ENCODE measurements at places on chromosomes 5 and 9.

DNA sequence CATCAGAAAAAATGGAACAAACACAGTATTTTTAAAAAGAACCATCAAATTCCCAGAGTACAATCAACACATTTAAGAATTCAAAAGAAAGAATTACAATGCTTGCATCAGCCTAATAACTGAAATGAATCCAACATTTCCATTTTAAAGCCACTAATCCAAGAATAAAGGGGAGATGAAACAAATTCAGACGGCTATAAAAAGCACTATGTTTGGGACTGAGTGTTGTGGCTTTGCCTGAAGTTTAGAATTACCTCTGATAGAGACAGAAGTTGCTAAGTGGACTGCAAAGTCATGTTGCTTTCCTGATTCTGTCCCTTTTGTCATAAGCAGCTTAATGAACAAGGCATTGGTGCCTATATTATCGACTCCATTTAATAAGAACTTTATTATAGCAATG lies 135.4 kb upstream of the RGMB start:
- DNase-seq: no peak

GRCh38 chr9:100084128-100084453 lies 14.7 kb downstream of the ERP44 start:
- no peak for DNase-seq

DNA sequence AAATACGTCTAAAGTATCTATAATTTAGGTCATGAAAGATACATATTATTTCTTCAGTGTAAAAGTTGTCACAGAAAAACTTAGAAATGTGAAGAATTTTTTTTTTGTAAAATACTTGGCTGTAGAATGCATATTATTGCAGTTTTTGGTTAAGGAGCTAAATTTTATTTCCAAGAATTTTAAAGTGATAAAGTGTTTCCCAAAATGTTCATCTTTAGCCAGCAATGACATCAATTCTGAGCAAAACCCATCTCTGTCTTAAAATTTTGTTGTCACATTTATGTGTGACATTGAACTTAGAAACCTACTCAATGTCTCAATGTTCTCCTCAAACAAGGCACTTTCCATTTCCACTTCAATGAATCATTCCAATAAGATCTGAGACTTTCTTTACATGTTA lies 47.8 kb upstream of the RPS23 start:
- DNase-seq: no peak

DNA sequence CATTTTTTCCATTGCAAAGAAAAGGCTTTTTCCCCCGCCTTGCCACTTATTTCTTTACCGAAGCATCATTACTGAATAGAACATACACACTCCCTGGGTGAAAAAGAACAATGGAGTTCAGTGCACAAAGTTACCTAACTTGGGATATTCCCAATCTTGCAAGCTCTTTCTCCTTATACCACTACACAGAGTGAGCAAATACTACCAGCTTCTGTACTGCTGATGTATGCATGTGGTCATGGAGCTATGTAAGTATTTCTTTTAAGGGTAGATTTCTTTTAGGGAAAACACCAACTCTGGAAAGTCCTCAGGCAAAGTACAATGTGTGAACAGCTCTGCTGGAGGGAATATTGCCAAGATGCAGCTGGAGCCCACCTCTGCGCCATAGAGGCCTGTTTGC lies 81.1 kb downstream of the AOPEP start:
- DNase-seq: no peak

DNA sequence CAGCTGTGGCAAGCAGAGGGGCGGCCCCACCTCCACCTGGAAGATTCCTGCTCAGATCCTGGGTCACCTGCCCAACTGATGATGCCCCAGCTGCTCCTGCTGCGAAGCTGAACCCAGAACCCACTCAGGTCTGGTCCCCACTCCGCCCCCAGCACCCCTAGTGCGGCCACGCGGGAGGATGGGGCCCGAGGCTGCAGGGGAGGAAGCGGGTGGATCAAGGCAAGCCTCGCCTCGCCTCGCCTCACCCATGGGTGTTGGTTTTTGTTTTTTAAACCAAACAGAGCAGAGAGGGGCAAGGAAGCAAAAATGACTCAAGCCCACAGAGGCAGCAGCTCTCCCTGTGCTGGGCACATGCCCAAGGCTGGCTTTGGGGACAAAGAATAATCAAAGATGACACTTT lies 23.2 kb downstream of the ABO start:
- DNase-seq: no peak

- DNase-seq: no peak
These were observed 38.9 kb upstream of the TIFAB start for GRCh38 chr5:135491038-135491551.

DNA sequence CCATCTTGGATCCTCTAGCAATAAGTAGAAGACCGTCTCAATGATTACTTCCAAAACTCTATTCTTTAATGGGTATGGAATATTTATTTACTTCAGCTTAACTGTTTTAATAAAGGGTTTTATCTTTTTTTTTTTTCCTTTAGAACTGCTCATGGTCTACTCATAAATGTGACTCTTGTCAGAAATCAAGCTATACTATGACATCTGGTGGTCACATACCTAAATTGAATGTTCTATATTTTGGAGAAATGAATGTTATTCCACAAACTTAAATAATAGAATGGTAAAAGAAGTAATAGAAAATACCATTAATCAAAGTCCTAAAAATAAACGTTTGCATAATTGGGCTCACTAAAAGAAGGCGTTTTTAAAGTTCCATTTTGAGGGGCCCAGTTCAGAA lies 131.2 kb upstream of the PLCXD3 start:
- no peak for DNase-seq

DNA sequence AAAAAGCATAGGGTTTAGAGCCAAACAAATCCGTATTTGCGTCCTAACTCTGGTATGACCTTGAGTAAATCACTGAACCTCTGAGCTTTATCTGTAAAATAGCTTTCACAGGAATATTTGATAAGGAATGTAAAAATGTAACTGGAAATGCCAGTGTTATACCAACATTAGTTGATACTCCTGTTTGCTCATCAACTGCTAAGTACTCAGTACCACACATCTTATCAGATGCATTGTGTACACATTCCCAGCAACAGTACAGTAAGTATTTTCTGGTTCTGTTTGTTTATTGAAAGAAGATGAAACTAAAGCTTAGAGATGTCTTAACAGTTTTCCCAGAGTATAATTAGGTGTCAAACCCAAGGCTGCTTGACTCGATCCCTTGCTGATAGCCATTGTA lies 21.5 kb downstream of the SNAPC3 start:
- no peak for DNase-seq

- DNase-seq: no peak
These were observed 96.9 kb downstream of the CWC27 start for GRCh38 chr5:64865662-64866061.

DNA sequence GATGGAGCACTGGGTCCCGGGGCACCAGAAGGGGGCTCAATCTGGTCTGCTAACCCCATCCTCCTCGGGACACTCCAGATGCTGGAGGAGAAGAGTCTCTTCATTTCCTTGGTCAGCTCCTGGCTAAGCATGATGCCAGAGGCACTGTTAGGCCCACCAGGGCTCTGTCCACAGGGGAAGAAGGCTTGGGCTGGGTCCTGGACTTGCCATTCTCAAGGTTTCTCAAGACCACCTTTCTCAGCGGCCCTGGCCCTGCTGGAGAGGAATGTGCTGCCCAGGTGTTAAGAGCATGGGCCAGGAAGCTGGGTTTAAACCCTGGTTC lies 7.9 kb downstream of the SH2D3C start:
- DNase-seq: no peak

DNA sequence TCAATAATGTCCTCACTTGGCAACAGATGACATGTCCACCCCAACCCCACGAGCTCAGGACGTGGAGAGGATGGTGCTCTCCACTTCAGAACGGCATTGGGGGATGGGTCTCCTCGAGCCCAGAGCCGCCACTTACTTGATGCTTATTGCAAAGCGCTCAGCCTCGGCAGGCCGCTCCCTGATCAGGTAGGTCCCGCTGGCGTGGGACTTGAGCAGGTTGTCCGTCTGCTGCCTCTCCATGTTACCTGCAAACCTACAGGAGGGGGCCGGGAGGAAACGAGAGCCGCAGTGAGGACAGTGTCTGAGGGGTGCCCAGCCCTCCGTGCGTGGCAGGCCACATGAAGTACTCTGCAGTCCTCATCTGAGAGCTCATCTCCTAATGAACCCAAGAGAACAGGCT lies 36.6 kb upstream of the SARDH start:
- no peak for DNase-seq

GRCh38 chr5:157137691-157138090 lies 5.0 kb downstream of the MED7 start:
- no peak for DNase-seq

- DNase-seq: no peak
These were observed 43.4 kb upstream of the EXOC3 start for GRCh38 chr5:399296-400281.

GRCh38 chr9:105320568-105320967 lies 76.1 kb downstream of the SLC44A1 start:
- DNase-seq: no peak

DNA sequence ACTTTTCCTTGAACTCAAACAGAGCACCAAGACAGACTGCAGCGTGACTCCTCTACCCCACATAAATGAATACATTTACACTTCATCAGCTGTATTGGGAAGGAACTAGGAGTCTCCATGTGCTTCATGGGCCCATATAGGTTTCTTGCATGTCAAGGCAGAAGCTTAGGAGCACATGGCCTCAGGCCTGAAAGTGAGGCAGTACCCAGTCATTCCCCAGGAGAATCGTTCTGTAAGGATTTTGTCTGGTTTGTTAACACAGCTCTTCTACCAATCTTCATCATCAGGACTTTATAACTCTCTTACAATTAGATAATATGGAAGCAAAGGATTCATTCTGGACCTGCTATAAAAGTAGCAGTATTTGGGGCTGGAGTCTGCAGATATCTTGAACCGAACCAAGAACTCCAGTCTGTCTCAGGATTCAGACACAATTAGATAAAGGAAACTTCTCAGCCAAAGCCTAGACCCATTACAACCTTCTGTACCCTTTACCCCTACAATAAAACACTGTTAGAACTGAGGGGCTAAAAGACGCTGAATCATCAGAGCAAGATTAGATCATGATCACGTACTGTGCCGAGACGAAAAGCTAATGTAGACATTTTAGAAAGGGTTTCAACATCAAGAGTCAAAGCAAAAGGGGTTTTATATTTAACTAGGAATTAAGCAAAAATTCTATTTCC lies 385.5 kb upstream of the SLC30A5 start:
- no peak for DNase-seq

DNA sequence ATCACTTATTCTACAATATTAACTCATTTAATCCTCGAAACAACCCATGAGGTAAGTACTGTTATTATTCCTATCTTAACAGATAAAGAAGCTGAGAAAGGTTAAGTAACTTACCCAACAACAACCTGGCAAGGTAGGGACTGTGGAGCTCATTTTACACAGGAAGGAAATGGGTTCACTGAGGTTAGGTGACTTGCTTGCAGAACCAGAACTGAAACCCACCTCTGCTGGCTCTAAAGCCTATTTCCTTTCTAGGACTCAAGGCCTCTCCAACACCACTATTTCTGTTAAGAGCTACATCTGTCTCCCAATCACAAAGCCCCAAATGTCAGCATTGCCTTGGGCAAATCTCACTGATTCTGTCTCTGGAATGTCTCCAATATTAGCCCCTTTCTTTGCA lies 38.9 kb upstream of the IFNK start:
- DNase-seq: no peak

DNA sequence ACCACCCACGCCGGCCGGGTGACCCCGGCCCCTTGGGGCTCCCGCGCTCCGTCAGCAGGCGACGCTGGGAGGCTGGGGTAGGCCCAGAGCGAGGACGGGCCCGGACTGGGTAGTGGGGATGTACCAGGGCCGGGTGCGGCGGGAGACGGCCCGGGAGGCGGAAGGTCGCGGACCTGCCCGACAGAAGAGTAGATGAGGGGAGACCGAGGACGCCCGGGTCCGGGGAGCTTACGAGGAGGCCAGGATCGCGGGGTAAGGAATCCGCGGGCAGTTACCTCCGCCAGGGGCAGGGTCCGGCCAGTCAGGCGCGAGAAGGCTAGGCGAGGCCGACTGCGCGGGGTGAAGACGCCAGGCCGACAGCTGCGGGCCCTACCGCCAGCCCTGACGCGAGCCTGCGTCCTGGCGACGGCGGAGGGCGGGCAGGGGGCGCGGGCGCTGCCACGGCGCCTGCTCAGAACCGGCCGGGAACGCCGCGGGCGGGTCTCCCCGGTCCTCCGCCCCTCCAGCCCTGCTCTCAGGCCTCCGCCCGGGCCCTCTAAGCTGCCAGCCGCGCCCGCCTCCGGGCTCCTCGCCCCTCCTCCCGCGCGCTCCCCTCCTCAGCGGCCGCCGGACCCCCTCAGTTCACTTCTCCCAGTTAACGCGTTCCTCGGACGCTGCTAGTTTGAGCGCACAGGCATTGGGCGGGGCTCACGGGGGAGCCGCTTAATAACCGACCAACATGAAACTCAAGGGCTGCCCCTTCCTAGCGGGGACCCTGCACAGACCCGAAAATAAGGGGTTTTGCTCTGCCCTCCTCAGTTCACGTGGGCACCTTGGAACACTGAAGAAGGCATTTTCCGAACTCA lies at the start of gene CPLANE1:
Gene CPLANE1 (minus strand): TSS at position 407 of the 845 bp plus-strand sequence. CDS start 1,678 bp downstream, outside the sequence.
- peak; percentile 84 for DNase-seq

GRCh38 chr5:126707080-126707479 lies 69.9 kb upstream of the LMNB1 start:
- no peak for DNase-seq

- no peak for DNase-seq
These were observed 39.9 kb downstream of the CRB2 start for GRCh38 chr9:123395689-123396511.

GRCh38 chr9:26551451-26551850 lies 341.2 kb downstream of the CAAP1 start:
- no peak for DNase-seq
